ENCODE measurements at places on chromosomes 2 and 18.

DNA sequence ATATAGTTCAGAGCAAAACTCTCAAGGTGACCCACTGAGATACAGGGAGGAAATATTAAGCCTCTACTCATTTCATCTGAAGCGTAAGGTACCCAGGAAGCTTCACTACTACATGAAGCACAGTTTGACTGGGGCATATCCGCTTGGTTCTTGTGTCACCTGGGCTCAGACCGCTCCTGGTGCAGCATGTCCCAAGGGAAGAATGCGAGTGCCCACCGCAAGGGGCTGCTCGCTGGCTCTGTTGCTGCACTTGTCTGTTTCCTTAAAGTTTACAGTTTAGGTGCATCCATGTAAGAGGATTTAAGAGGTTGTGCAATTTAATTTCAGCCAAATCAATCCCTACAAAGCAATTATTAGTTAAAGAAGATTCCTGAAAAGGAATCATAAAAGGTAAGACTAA is 507.8 kb downstream of the FBXO15 start:
- no peak for DNase-seq

- DNase-seq: no peak
Observed at GRCh38 chr2:38828460-38828859, 47.3 kb downstream of the DHX57 start.

DNA sequence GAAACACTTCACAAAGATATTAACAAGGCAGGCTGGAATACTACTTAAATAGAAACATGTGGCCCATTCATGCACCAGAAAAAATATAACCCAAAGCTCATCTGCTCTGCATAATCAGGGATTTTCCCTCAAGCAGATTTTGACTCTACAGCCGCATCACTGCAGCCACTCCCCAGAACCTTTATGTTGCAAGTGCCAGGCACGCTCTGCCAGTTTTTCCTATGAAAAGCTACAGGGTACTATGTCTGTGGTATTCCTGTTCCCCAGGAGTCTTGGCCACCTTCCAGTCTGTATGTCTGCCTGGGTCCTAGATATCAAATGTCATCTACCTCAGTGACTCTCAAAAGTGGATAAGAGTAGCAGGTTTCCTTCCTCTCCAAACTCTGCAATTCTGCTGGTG is 3.8 kb downstream of the COA5 start:
- no peak for DNase-seq

DNA sequence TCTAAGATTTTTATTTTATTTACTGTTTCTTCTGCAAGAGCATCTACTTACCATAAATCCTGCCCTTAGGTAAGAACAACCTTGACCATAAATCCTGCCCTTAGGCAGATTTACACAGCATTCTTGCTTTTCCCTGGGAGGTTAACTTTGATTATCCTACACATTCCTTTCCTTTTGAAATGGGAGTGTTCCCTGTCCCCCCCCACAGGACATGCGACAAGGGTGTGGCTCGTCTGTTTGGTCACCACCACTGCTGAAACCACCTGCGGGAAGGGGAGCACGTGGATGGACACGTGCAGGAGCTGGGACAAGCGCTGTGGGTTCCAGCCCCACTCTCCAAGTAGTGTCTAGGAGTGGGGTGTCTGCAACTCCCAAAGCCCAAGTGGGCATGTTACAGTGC is 239.3 kb upstream of the SP5 start:
- DNase-seq: no peak

- no peak for DNase-seq
Observed at GRCh38 chr18:29328932-29329331, 1152.0 kb upstream of the CDH2 start.

Data from esophagus squamous epithelium (tissue), 5 donors.